ENCODE measurements at places on chromosomes 11 and 22. TPM values are rescaled to one million over a fixed set of nuclear protein-coding genes. Genes with fewer than 3 reads are reported as not detected.

Gene CHID1
- total RNA-seq: 52.3 TPM

Gene CARNS1
- total RNA-seq: 0.26 TPM

Gene SEPTIN3
- total RNA-seq: 0.23 TPM

Gene OR51B2
- total RNA-seq: not detected

Gene OR8D4
- total RNA-seq: not detected

Gene CCDC188
- total RNA-seq: 0.65 TPM

Gene RTN3
- total RNA-seq: 111 TPM

Gene ASCL3
- total RNA-seq: not detected

Gene CRYAB
- total RNA-seq: 30.7 TPM
